GM04503 (cell line): ENCODE measurements at places on chromosomes 12 and 14.

DNA sequence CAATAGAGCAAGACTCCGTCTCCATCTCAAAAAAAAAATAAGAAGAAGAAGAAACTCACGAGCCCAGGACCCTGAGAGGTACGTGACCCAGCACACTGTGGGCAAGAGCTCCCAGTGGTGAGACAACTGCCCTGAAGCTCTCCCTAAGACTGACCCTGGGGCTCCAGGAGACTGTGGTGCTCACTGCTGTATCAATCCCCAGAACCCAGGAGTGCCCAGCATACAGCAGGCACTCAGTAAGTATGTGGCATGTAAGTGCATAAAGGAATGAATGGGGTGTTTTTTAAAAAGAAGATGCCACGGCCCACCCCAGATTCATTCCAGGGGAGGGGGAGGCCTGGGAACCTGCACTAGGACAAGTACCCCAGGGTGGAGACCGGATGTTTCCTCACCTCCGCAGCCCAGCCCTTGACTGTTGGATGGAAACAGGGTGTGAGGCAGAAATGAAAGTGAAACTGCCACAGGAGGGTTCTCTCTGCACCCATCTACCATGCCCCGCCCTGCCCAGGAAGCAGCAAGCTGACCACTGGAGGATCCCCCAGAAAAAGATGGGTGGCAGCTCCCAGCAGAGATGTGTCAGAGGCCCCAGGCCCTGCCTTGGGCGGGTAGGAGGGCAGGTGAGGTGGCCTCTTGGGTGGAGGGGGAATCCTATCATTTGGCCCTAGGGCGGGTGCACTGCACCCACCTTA lies 12.2 kb downstream of the ITPK1 start:
- DNase-seq, result no peak

GRCh38 chr14:95143808-95144620 lies 13.3 kb downstream of the DICER1 start:
- no peak for DNase-seq

GRCh38 chr12:67068204-67068731 lies 200.9 kb upstream of the CAND1 start:
- no peak for DNase-seq

- DNase-seq, result no peak
Observed at GRCh38 chr12:75982169-75982564, 49.4 kb downstream of the PHLDA1 start.

- DNase-seq, result no peak
Observed at GRCh38 chr12:80877721-80878265, 59.9 kb downstream of the LIN7A start.
